Right cardiac atrium (tissue), 5 donors: ENCODE measurements at places on chromosomes 3 and 15. TPM values are rescaled to one million over a fixed set of nuclear protein-coding genes. Genes with fewer than 3 reads are reported as not detected.

DNA sequence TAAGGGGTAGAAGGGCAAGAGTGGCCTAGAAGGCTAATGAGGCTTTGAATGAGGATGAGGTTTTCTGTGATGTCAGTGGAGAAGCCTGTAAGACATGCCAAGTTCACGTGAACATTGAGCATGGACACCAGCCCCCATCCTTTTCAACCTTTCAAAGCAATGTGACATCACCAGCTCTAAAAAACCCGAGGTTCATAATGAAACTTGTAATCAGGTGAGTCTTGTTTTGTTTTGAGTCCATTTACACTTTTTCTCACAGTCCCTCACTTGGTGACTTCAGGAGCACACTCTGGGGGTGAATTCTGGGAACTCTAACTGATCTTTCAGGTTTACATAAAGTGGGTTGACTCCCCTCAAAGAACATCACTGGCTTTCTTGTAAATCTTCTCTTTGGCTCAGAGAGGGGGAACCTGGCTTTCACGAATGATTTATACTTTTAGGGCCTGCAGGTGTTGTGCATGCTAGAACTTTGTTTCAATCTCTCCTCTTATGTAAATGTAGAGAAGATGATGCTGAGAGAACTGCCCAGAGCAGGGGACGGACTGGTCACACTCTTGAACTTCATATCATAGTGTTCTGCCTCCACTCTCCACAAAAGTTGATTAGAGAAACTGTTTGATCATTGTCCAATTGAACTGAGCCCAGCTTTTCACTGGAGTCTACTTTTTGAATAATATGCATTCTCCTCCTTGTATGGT is 224.7 kb upstream of the SATB1 start:
- DNase-seq = no peak

DNA sequence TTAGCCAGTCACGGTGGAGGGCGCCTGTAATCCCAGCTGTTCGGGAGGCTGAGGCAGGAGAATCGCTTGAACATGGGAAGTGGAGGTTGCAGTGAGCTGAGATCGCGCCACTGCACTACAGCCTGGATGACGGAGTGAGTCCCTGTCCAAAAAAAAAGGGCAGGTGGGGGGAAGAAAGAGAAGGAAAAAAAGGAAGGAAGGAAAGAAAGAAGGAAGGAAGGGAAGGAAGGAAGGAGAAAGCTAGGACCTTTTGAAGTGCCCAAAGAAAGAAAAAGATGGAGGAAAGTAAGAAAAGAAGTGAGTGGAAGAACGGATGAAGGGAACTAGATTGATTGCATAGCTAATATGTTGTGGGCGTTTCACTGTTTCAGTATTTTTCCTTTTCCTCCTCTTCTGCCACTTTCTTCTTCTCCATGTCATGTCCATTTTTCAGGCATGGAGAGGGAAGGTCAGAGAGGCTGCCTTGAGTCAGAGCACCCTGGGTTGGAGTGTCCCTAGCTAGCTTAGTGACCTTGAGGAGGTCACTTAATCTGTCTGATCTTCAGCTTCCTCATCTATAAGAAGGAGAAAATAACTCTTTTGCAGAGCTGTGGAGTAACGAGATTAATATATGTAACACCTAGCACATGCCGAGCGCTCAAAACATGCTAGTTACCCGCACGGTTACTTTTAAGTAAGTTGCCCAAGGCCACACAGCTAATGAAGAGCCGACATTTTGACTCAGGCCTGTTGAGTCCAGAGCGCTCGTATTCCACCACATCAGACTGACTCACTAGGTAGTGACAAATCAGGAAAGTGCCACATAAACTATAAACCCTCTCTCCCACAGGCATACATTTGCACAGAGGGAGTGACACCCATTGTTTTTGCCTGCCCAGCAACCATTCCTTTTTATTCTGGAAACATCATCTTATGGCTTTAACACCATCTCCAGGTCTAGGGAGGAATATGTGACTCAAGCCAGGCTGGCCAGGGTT is 42.2 kb downstream of the BHLHE40 start:
- DNase-seq = no peak

- DNase-seq = no peak
Measured at GRCh38 chr3:17510265-17510664, 232.2 kb downstream of the TBC1D5 start.

LMAN1L gene
- 84.7 TPM for polyA plus RNA-seq

- no peak for DNase-seq
Measured at GRCh38 chr3:151384741-151385174, at the start of gene P2RY12. P2RY12 (minus strand) TSS chr3:151384753; CDS start chr3:151338845, 45,908 bp downstream.

- peak; percentile 84 for DNase-seq
Measured at GRCh38 chr3:38649500-38650247, at the start of gene SCN5A. SCN5A (minus strand) TSS chr3:38649687; CDS start chr3:38633307, 16,380 bp downstream.

DNA sequence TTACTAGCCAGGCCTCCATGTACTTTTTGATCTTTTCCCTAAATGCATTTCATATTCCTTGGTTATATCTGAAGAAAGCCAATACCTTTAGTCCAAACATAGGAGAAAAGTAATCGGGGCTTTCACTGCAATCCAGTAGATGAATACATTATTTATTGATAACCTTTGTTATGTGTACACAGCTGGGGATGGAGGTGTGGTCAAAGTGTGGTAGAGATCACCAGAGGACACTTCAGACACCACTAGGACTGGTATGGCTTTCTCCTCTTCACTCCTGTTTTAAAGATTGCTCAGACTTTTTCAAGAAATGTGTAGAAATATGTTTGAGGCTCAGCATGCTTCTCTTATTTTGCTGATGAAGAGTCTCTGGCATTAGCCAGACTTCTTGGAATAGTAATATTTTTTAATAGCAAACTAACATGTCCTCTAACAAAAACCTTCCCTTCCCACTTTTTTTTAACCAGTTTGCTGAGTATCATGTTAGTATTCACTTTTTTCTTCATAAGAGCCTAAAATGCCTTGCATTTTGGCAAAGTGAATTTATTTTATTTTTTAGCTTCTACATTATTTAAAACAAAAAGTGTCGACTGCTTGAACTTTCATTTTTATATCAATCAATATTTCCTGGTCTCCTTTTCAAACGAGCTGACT is 65.6 kb upstream of the MBNL1 start:
- DNase-seq = no peak

AMIGO3 gene
- 0.57 TPM for polyA plus RNA-seq

DNA sequence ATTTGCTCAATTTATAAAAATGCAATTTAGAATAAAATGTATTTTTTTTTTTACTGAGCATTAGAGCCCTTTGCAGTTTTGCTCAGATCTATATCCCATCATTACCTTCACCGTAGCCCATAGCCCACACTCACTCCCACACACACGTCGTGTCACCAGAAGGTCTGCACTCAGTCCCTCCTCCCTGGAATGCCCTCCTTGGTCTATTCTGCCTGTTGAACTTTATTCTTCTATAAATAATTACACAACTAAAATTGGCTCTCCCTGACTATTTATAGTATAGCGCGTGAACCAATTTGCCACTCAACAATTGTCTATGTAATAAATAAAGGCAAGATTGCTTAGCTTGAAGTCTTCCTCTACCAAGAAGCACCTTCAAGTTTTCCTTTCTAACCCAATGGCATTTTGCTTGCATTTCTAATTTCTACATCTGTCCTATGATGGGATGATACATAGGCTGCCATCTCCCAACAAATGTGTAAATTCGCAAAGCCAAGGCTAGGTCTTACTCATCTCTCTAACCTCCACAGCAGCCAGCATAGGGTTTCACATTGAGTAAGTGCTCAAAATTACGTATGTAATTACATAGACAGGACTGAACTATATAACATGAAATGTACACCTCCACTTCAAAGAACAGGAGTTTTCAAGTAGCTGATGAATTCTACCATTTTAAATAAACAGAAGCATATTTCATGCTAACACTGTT is 172.0 kb upstream of the HES1 start:
- no peak for DNase-seq

GRCh38 chr3:112640930-112641801 is at the start of gene CCDC80:
CCDC80 (minus strand) TSS chr3:112641143; CDS start chr3:112639905, 1,238 bp downstream.
- DNase-seq = no peak

MEX3B gene
- polyA plus RNA-seq = 1.3 TPM

HYPK gene
- 37.9 TPM for polyA plus RNA-seq

DNA sequence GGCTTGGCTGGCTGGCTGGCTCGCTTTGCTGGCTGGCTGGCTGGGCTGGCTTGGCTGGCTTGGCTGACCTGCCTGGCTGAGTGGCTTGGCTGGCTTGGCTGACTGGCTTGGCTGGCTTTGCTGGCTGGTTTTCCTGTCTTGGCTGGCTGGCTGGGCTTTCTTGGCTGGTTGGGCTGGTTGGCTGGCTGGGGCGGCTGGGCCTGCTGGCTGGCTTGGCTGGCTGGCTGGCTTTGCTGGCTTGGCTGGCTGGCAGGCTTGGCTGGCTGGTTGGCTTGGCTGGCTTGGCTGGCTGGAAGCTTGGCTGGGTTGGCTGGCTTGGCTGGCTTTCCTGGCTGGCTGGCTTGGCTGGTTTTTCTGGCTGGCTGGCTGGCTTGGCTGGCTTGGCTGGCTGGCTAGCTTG is 435.6 kb downstream of the GOLGA6L6 start:
- peak; percentile 72 for DNase-seq

FEZF2 gene
- not detected for polyA plus RNA-seq

- no peak for DNase-seq
Measured at GRCh38 chr3:66719796-66720356, 219.1 kb upstream of the LRIG1 start.

DNA sequence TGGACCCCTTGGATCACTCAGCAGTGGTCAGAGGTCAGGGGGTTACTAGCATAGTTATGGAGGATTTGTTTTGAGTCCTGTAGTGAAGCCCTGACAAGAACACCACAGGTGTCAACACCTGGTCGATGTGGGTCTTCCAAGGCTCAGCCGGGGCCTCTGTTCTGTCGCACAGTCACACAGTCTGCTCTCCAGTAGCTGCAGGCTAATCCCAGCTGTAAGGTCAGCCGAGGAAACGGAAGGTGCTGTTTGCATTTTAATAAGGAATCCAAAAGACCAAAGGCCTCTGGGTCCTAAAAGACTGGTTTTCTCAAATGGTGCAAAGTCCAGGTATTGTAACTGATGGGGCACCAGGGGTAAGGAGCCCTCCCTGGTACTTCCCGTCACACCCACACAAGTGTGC is 71.7 kb downstream of the RPLP1 start:
- no peak for DNase-seq
